ENCODE measurements at places on chromosomes 12 and 14.

GRCh38 chr12:15846887-15847286 lies 35.3 kb upstream of the STRAP start:
- DNase-seq: no peak
- peaks cover 2% of the 10 kb centered on the region for H3K4me1 ChIP-seq
- H3K36me3 ChIP-seq: peaks cover 3% of the 10 kb centered on the region

DNA sequence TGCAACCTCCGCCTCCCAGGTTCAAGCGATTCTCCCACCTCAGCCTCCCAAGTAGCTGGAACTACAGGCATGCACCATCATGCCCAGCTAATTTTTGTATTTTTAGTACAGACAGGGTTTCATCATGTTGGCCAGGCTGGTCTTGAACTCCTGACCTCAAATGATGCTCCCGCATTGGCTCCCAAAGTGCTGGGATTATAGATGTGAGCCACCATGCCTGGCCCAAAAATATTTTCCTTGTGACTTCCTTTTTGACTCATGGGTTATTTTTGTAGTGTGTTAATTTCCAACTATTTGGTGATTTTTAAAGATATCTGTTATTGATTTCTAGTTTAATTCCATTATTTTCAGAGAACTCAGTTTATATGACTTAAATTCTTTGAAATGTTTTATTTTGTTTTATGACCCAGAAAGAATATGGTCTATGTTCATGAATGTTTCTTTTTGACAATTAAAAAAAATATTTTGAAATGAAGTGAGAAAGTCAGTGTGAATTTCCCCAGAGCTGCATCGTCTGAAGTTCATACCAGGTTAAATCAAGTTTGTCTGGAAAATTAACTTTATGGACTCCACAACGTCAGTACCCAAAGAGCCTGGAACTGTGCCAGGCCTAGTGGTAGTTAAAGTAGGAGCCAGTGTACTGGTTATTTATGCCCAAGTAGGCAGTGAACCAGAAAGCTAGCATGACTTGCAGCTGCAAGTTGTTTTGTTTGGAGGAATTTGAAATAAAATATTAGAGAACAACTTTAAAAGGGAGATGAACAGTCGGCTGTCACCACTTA lies 2.8 kb upstream of the CDKL1 start:
- no peak for DNase-seq
- peaks cover 2% of the 10 kb centered on the region for H3K4me1 ChIP-seq
- no peak overlapping the region for H3K4me3 ChIP-seq
- H3K27ac ChIP-seq: no peak overlapping the region
- no peaks in the 10 kb centered on the region for H3K27me3 ChIP-seq

DNA sequence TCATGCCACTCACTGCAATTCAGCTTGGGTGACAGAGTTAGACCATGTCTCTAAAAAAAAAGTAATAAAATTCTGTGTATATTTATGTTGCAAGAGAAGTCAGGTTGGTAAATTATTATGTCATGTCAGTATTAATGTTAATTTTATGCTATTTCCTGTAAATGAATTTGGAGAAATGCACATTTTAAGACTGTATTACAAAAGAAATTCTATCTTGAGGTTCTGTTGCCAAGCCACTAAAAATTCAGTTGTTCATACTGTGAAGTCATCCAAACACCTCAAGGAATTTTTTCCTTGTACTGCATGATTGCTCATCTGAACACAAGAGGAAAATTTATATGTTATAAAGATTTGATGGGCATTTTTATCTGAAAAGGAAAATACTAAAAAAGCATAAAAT lies 23.3 kb upstream of the HMGA2 start:
- H3K27me3 ChIP-seq: peaks cover 21% of the 10 kb centered on the region
- no peaks in the 10 kb centered on the region for H3K4me1 ChIP-seq
- no peaks in the 10 kb centered on the region for H3K36me3 ChIP-seq
- H3K4me3 ChIP-seq: no peak overlapping the region

- DNase-seq: no peak
- H3K36me3 ChIP-seq: peaks cover 9% of the 10 kb centered on the region
- no peaks in the 10 kb centered on the region for H3K27me3 ChIP-seq
- peaks cover 6% of the 10 kb centered on the region for H3K4me1 ChIP-seq
- no peak overlapping the region for H3K4me3 ChIP-seq
Measured at GRCh38 chr14:55038708-55039107, 11.7 kb downstream of the SOCS4 start.

DNA sequence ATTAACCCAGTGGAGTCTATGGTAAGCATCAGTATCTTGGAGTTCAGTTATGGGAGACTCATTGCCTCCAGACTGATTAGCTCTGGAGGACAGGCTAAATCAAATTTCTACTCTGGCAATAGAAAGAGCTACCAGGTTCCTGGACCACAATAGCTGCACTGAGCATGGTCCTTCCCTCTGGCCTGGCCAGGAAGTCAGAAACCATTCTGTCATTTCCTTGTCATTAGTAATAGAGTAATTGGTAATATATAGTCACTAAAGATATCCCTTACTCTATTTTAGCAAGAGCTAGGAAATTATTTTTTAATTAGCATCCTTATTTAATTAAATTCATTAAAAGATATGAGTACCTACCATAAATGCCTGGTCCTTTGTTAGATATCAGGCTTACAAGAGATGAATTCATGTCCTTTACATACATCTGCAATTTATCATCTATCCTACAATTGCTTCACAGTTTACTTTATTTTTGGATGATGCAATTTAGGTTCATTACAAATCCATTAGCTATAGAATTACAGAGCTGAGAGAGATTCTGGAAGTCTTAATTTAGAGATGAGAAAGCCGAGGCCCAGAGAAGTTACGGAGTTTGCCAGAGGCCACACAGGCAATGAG lies 23.7 kb upstream of the TDRD9 start:
- peaks cover 24% of the 10 kb centered on the region for H3K27me3 ChIP-seq
- H3K27ac ChIP-seq: no peak overlapping the region
- DNase-seq: no peak
- no peak overlapping the region for H3K4me3 ChIP-seq

DNA sequence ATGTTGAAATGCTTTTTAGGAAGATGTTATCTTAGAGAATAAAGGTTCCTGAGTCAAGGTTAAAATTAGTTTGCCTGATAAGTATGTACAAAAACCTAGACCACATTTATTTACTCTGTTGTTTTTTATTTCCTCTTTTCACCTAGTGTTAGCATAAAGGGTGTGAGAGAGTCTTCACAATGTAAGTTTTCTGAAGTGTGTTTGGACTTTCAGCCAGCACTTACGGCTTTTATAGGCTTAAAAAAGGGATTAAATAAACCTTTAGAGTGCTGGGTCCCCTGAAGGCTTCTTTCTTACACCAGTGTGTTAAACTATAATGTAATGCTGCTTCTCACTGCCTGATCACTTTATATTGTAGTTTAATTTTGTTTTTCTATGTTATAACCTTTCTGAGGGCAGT lies 27.2 kb downstream of the ARHGAP5 start:
- DNase-seq: no peak
- H3K27me3 ChIP-seq: no peaks in the 10 kb centered on the region
- H3K4me3 ChIP-seq: no peak overlapping the region
- H3K4me1 ChIP-seq: peaks cover 39% of the 10 kb centered on the region
- H3K36me3 ChIP-seq: no peaks in the 10 kb centered on the region

DNA sequence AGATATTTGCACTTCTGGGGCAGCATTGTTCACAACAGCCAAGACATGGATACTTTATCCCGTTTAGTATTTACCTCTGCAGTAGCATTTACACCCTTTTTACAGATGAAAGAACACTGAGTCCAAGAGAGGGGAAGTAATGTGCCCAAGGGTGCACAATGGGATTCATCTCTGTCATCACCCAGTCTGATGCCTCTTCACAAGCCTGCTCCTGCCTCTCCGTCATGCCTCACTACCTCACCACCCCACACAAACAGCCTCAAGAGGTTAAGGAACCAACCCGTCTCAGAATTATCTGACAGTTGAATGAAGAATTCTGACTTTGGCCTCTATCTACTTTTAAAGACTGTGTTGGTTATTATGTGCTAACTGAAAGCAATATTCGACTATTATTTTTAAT lies 368.4 kb downstream of the ATP23 start:
- H3K27ac ChIP-seq: no peak overlapping the region

GRCh38 chr12:106287364-106287763 lies 15.2 kb upstream of the TCP11L2 start:
- H3K27me3 ChIP-seq: peaks cover 13% of the 10 kb centered on the region
- no peak overlapping the region for H3K4me3 ChIP-seq
- H3K4me1 ChIP-seq: peaks cover 23% of the 10 kb centered on the region
- H3K27ac ChIP-seq: no peak overlapping the region

DNA sequence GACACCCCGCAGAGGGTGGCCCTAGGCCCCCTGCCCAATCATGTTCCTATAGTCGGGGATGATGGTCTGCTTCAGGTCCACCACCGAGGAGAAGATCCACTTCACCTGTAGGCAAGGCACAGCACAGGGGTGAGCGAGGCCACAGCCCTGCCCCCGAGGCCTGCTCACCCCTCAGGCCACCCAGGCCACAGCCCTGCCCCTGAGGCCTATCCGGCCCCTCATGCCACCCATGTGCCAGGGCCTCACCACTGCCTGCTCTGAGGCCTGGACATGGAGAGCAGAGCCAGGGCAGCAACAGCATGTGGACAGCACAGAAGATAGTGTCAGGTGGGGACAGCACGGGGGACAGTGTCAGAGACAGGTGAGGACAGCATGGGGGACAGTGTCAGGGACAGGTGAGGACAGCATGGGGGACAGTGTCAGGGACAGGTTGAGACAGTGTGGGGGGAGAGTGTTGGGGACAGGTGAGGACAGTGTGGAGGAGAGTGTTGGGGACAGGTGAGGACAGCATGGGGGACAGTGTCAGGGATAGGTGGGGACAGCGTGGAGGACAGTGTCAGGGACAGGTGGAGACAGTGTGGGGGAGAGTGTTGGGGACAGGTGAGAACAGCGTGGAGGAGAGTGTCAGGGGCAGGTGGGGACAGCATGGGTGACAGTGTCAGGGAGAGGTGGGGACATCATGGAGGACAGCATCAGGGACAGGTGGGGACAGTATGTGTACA lies 239.7 kb downstream of the TMEM121 start:
- H3K36me3 ChIP-seq: peaks cover 2% of the 10 kb centered on the region
- no peak overlapping the region for H3K27ac ChIP-seq
- no peak for DNase-seq
- H3K4me1 ChIP-seq: peaks cover 3% of the 10 kb centered on the region
- no peak overlapping the region for H3K4me3 ChIP-seq

GRCh38 chr12:12265571-12266388 lies 1.1 kb downstream of the LRP6 start:
- no peaks in the 10 kb centered on the region for H3K36me3 ChIP-seq
- peaks cover 13% of the 10 kb centered on the region for H3K27me3 ChIP-seq
- H3K27ac ChIP-seq: peak overlapping the region; percentile 27
- H3K4me3 ChIP-seq: peak overlapping the region; percentile 92
- H3K4me1 ChIP-seq: peaks cover 20% of the 10 kb centered on the region

DNA sequence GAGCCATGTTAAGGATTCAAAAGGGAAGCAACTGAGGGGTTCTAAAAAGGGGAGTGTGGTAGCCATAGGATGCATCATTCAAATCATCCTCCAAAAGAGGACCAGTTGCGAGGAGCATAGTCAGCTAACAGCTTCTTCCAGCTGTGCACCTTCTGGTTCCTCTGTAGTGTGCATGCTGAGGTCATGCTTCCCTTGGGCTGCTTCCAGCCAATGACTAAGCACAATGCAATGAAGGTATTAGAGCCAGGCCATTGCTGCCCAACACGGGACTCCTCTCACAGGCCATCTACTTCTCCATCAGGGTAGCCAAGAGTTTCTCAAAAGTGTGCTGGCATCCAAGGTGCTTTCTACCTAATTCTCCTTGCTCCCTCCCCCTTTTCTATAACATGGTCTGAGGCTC lies 69.2 kb upstream of the ARID2 start:
- H3K27me3 ChIP-seq: peaks cover 22% of the 10 kb centered on the region
- no peak overlapping the region for H3K27ac ChIP-seq
- H3K4me1 ChIP-seq: no peaks in the 10 kb centered on the region
- H3K36me3 ChIP-seq: peaks cover 2% of the 10 kb centered on the region
- H3K4me3 ChIP-seq: no peak overlapping the region

DNA sequence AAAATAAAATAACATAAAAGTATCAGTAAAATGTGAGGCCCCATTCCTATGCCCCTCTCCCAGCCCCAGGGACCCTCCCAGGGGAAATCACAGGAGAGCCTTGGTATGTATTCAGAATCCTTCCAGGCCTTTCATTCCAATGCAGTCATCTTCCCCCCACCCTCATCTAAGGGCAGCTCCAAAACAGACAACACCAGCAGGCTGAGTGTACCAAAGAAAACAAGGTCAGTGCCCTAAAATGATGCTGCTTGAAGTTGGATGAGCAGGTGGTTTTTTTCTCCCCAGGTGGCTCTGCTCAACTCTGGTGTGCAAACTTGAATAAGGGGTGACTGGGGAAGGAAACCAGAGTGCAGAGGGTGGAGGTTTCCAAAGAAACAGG lies 56.2 kb downstream of the TSPAN9 start:
- peaks cover 86% of the 10 kb centered on the region for H3K27me3 ChIP-seq
- H3K36me3 ChIP-seq: no peaks in the 10 kb centered on the region
- H3K27ac ChIP-seq: no peak overlapping the region
- no peak for DNase-seq

GRCh38 chr12:116278279-116278626 lies 760 bp upstream of the MED13L start:
- H3K27ac ChIP-seq: peak overlapping the region; percentile 78
- H3K27me3 ChIP-seq: no peaks in the 10 kb centered on the region
- H3K36me3 ChIP-seq: no peaks in the 10 kb centered on the region

DNA sequence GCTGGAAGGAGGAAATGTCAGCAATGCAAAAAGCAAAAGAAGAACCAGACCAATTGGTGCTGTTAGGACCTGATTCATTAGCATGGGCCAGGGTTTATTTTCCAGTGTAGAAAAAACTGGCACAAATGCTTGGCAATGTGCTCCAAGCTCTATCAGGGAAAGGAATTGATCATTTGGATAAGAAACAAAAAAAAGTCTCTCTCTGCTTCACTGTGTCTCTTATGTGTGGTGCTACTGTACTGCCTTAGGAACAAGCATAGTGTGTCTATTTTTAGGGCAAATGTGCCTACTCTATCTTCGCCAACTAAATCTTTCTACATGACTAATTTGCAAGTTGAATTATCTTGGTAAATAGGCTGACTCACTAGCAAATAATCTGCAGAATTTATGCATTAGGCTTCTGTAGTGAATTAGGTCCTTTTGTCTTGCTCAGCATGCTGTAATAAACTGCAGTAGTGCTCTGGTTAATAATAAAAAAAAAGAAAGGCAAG lies 236.7 kb downstream of the MDGA2 start:
- no peak overlapping the region for H3K27ac ChIP-seq
- H3K27me3 ChIP-seq: no peaks in the 10 kb centered on the region
- H3K4me3 ChIP-seq: no peak overlapping the region
- H3K4me1 ChIP-seq: no peaks in the 10 kb centered on the region

DNA sequence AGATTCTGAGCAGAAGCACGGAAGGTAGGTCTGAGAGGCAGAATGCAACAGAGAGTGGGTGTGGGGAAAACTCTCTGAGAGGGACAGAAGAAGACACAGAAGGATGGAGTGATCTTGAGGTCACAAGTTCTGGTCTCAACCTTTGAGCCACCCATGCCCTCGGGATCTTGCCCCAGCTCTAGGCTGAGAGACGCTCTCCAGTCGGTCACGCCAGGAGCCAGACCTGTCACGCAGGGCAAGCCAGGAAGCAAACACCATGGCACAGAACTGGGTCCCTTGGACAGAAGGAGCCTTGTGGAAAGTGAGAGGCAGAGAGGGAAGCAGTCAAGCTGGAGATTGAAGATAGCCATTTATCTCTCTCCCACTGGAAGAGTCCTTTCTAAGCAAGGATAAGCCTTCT lies 79.0 kb downstream of the VWF start:
- H3K27me3 ChIP-seq: peaks cover 71% of the 10 kb centered on the region
- DNase-seq: no peak
- peaks cover 5% of the 10 kb centered on the region for H3K4me1 ChIP-seq
- H3K27ac ChIP-seq: no peak overlapping the region
